Right ventricle myocardium inferior (tissue), 1 donor: ENCODE measurements at places on chromosomes 13 and 19. TPM values are rescaled to one million over a fixed set of nuclear protein-coding genes. Genes with fewer than 3 reads are reported as not detected.

RANBP3 gene
- total RNA-seq = 65.6 TPM

- no peak for DNase-seq
These were observed 68.3 kb upstream of the MYO16 start for GRCh38 chr13:108561149-108561548.

DNA sequence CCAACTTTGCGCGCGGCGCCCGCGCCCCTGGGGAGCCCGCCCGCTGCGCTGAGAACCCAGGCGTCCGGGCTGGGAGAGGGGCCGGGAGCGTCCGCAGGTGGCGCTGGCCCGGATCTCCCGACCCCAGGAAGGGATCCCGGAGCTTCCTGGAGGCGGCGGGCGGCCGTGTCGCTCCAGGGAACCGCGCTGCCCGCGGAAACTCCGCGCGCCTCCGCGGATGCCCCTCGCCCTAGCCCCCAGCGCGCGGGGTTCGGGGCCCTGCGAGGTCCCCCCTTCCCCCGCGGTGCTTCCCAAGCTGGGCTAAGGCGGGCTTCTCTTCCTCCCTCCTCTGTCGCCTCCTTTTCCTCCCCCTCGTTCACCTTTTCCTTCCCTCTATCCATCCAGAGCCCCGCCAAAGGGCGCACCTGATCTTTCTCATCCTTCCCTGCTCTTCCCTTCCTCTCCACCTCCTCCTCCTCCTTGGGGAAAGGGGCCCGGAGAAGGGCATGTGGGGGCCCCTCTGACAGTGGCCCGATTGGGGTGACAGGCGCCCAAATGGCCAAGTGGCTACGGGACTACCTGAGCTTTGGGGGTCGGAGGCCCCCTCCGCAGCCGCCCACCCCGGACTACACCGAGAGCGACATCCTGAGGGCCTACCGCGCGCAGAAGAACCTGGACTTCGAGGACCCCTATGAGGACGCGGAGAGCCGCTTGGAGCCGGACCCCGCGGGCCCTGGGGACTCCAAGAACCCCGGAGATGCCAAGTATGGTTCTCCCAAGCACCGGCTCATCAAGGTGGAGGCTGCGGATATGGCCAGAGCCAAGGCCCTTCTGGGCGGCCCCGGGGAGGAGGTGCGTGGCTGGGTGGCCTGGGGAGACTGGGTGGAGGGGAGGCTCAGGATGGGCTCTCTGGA is 710 bp downstream of the SHD start:
- peak; percentile 11 for DNase-seq

DNA sequence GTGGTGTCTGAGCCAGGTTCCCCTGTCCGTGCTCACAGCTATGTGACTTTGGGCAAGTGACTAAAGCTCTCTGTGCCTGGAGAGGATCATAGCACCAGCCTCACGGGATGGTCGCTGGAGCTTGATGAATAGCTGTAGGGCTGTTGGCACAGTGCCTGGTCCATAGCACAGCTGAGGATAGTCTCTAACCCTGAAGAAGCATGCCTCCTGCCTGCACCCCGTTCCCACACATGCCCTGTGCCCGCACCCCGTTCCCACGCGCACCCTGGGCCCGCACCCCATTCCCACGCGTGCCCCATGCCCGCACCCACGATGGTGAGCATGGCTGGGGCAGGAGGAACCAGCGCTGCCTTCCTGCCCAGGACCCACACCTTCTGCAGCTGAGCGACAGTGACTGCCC is 63.7 kb upstream of the F7 start:
- no peak for DNase-seq

- peak; percentile 66 for DNase-seq
These were observed 40.6 kb upstream of the FAM216B start for GRCh38 chr13:42740753-42741152.
